Activated CD4-positive, alpha-beta T cell treated with anti-CD3 and anti-CD28 coated beads, Interleukin-2, amount 50 U/mL, for 48 hours (primary cell): ENCODE measurements at places on chromosomes 3 and 15.

DNA sequence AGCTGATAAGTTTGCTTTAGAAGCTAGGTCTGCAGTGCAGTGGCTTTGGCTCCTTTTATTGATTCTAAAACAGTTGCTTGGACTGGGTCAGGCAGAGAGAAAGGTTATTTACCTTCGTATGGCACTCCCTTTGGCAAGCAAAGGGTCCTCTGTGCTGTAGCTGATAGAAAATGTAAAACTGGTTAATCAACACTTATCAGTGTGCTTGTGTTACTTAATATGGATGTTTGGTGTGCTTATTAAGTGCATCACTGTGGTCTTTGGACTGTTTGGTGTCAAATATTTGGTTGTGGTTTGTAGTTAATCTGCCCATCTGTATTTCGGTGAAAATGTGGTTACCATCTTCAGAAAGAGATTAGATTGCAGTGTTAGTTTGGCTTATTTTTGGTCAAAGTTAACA, 16.0 kb downstream of the UBE2E2 start:
- no peak for DNase-seq

DNA sequence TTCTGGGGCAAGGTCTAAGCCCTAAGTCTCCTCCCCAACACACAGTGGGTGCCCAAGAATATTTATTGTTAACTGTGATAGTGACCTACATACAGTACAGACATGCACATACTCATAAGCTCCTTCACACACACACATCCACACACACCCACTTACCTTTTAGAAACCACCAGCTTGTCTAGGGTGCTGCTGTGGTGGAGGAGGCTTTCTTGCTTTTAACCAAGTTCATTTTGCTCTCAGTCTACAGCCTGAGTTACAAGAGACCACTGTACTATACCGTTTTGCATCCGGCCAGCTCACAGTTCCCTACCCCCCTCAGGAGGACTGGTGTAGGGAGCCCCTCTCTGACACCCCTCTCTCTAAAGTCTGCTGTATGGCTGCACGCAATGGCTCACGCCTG, 16.7 kb downstream of the DAPK2 start:
- DNase-seq = no peak

DNA sequence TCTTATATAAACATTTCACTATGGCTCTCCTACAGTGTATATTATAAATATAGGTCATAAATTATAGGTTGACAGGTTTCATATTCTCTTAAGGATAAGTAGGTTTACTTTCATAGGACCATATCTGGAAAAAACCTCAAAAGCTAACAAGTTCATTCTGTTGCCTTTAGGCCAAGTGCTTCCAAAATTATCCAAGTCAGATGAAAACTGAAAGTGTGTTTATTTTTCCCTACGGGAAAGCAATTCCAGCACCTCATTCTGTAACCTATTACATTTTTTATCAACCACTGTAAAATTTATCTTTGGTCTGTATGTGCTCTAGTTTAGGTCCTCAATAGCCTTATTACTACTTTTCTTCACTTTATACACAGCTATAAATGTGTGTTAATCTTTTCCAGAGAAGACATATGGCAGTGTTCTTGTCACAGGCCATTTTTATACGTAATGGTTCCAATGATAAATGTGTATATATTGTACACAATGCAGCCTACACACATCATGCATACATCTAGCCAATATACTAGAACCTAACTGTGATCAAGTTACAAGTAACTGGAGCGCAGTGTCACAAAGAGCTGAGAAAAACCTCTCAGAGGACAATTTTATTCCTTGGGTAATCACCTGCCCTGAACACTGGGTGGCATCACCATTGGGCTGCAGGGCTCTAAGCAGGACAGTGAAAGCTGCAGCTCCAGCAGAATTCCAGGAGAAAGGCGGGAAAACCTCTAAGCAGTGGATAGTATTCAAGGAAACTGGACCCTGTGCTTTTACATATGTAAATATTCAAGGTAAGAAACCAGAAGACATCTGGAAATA, 251.3 kb downstream of the CTNNB1 start:
- DNase-seq = no peak

GRCh38 chr3:133712017-133712416, 34.2 kb upstream of the TF start:
- no peak for DNase-seq

DNA sequence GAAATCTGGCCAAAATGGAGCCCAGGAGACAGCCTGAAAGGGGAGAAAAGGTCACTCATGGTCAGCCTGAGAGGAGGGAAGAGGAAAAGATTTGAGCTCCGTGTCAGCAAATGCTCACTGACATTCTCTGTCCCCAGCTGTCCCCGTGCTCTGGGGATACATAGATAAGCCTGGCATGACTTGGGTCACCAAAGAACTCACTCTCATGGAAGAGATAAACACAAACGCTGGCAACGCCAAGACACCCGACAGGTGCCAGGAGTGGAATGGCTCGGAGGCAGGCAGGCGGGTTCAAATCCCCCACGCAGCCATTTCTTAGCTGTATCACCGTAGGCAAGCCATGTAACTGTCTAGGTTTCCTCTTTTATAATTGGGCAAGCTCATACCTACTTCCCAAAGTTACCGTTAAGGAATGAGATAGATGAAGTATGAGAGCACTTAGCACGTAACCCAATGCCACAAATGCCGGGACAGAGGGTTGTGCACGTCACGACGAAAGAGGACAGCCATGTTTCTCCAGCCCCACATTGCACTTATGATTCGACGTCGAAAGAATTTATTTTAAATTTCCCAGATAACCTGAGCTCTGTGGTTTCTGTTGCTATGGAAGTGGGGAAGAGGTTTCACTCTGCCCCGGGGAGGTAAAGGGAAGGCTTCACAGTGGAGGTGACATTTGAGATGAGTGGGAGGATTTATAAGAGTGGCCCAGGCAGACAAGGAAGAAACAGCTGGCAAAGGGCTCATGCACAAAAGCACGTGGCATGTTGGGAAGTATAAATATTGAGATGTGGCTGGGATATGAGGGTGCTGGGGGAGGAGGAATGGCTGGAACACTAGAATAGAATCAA, 41.4 kb upstream of the TSEN2 start:
- no peak for DNase-seq

DNA sequence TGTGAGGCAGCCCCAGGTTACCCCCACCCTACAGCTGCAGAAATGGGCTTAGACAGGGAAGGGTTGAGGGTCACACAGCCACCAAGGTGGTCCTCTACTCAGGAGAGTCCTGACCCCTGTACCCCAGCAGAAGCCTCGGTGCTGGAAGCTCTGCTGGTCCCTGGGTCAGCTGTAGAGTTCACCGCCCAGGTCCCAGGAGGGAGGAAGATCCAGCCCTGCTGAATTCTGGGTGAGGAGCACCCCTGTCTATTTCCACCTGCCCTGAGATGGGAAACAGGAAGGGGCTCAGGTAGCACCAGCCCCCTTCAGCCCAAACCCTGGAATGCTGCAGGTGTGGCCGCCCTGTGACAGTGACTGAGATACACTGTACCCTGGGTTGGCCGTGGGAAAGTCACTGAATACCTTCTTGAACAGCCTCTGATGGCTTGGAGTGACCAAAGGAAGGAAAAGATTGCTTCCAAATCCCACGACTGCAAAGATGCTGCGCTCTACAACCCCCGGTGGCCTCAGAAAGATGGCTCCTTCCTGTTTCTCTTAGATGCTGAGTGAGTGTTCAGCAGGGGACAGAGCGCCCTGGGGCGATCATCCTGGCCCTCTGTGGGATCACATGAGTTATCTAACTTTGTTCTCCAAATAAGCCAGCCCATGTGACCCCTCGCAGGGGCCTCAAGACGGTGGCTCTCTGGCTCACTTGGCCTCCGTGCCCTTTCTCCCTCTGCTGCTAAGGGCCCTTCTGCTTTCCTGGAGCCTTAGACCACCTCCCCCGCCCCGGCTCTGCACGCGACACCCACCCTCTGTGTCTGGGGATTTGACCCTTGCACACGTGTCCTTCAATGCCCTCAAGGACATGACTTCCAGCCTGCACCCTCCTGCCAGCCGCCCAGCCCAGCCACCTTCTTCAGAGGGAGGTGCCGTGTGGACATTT, 141.9 kb downstream of the NSMCE3 start:
- DNase-seq = no peak

DNA sequence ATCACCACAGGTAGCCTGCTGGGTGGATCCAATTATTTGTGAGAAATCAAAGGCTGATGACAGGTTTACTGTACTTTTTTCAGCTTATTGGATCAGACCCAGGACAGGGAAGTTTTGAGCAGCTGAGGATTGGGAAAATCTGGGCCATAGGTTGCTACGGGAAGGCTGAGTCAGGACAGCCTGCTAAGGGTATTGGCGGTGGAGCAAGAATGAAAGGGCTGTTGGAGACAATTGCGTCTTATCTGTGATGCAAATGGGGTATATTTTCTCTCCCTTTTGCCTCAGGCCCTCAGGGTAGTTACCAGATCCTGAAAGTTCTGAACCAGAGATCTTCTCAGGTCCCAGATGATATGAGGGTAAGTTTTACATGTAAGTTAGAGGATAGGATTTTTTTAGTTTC, 317.7 kb downstream of the EDEM1 start:
- DNase-seq = no peak

GRCh38 chr15:48374472-48374871, 43.2 kb downstream of the DUT start:
- DNase-seq = no peak

GRCh38 chr3:50617911-50618481, 1.0 kb downstream of the MAPKAPK3 start:
- peak; percentile 41 for DNase-seq
